T-helper 1 cell (primary cell): ENCODE measurements at places on chromosomes 3 and 15.

DNA sequence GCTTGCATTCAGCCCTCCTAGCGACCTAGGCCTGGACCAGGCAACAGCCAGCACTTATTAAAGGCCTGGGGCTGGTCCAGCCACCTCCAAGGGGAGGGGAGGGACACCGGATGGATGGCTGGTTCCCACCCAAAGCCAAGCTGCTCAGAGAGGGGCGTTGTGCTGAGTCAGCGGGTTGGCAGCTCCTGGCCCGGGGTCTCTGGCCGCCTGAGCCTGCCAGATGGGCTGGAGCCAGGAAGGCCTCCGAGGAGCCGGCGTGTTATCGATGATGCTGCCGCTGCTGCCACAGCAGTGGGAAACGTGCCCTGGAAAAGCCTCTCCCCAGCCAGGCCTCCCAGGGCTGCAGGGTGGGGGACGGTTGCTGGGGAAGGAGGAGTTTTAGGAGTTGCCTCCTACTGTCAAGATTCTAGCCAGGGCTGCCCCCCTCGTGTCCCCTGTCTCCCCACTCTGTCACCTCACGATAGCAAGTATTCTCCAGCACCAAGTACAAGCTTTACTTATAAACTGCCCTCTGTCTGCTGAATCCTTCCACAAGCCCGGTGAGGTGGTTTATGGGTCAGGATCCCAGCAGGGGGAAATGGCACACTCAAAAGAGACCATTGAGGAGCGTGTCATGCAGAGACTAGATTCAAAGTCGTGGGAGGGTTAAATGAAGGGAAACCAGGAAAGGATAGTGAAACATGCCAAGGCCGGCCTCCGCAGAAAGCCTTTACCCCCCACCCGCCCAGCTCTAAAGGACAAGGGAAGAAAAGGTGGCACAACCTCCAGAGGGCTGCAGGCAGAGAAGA is 43.2 kb upstream of the TSEN2 start:
- DNase-seq = no peak

DNA sequence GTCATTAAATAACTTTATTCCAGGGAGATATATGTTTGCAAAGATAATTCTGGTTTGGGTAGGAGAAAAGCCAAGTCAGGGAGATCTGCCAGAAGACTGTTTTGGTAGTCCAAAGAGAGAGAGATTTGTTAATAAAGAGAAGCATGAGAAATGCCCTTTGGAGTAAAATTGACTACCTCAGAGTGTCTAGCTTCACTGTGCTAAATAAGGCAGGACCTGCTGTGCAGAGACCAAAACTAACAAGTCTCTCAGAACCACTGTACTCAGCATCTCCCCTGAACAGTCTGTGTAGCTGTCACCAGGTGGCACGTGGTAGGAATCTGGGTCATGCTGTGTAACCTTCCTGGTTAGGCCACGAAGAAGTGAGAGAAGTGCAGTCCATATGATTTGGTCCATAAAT is 31.6 kb upstream of the SLC35G2 start:
- no peak for DNase-seq

DNA sequence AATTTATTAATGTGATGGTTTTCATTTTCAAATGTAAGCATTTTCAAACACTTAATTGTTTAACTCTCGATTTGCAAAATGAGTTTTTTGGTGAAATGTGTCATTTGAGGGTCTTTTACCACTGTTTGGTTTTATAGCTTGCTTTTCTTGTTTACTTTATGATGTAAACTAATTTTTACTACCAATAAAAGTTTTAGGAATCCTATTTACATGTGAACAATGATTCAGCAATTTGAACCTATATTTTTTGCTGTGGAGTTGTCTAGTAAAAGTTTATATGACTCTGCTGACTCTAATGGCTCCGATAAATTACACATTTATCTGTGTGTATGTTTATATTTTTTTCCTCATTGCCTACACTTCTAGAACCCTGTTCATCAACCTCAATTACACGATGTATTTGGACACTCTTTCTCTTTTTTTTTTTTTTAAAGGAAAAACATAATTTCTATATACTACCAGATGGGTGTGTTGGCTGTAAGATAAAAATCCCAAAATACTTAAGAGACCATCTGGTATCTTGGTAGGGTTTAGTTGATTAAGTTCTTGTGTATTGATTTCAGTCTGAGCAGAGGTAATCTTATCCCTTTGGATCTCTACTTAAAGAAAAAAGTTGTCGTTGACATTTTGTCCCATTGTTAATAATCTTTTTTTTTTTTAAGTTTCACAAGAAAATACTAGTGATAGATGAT is 89.5 kb downstream of the PTPRG start:
- DNase-seq = no peak

DNA sequence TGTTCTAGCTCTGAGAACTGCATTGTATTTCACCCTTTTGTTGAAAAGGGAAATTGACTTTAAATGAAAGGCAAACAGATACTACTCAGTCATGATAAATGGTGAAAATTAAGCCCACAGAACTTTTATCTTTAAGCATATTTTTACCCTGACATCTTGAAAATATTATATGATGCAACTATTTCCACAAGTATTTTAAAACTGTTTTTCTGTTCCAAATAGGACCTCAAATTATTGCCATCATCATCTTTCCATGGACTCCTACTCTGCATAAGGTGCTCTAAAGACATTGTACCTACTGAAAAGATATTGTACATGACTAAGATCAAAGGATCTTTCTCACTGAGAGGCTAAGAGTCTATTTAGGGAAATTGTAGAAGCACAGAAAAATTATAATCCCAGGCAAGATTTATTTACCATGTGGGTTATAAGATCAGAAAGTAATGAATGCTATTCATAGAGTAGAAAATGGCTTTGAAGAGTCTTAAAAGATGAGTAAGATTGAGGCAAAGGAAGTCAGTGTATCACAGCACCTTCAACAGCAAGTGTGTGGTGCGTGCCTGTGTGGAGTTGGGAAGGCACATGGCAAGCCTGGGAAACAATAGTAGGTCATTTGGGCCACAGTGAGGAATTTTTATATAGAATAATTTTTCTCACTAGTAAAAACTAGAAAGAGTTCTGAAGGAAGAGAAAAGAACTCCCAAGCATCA is 68.8 kb downstream of the VGLL3 start:
- no peak for DNase-seq

GRCh38 chr15:101566748-101567488 is 77.4 kb upstream of the PCSK6 start:
- DNase-seq = no peak

GRCh38 chr15:99385005-99385669 is 133.9 kb downstream of the LRRC28 start:
- DNase-seq = no peak

- no peak for DNase-seq
These were observed 1040.1 kb upstream of the NR2F2 start for GRCh38 chr15:95290176-95290974.

DNA sequence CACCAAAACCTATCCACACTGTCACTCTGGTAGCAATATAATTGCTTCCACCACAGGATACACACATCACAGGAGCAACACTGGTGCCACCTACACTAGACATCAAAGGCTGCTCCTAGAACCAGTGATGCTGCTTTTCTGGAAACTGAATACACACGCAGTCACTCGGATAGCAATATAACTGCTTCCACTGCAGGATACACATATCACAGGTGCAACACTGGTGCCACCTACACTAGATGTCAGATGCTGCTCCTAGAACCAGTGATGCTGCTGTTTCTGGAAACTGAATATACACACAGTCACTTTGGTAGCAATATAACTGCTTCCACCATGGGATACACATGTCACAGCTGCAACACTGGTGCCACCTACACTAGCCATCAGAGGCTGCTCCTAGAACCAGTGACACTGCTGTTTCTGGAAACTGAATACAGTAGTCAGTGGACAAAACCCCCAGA is 6.9 kb upstream of the TNFSF10 start:
- DNase-seq = no peak

- no peak for DNase-seq
These were observed 137.3 kb downstream of the MECOM start for GRCh38 chr3:169526246-169526645.

GRCh38 chr15:80932989-80933388 is 56.6 kb downstream of the MESD start:
- no peak for DNase-seq

DNA sequence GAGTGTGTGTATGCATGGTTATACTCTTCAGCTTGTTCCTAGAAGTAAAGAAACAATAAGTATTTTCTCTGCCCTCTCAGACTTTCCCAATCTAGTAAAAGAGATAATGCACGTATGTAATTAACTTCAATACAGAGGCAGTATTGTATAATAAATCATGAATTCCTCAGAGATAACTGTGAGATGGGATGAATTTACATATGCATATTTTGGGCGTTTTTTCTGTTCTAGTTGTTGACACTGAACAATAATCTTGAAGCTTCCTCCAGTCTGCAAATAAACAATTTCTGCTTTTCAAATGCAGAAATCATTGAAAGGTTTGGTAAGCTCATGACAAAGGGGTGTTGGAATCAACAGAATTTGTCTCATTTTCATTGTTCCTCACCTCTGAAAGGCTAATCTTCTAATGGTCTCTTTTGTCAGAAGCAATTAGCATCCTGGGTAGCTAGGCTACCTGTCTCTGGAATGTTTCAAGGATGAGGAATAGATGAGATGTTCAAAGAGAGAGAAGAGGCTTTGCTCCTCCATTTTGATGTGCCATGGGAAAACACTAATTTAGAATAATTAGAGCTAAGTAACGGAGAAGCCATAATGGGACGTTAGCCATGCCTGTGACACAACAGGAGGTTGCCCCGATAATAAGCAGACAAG is 43.3 kb upstream of the SIAH2 start:
- DNase-seq = no peak

DNA sequence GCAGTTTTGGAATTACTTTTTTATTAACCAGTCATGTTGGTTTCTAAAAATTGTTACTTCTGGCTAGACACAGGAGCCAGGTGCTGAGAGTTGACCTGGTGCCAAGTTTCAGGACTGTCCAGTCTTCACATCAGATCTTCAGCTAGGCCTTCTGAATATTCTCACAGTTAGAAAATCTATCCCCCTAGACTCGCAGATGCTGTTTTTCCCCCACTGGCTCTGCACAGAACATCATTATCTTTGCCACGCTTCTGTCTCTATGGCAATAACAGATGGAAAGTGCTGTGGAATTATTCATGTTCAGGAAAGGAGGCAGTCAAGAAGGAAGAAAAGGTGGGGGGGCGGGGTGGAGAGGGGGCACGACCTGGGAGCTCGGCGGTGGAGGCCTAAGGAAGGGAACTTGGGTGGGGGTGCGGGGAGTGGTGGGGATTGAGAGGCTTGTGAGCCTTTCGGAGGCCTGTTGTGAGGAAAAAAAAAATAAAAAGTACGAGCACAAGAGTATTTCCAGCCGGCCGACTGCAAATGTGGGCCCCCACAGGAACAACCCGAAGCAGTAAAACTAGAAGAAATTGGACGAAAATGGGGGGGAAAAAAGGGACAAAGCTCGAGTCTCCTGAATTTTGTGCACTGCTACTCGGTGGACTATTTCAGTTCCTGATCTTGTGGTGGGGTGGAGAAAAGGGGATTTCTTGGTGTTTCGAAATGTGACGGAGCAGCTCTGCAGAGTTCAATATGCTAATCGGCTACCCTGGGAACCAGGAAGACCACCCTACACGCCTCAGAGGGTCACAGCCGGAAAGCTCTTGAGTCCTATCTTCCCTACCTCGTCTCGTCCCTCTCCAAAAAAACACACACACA is 1.5 kb upstream of the SKIL start:
- DNase-seq = no peak

- DNase-seq = no peak
These were observed 953.1 kb upstream of the NR2F2 start for GRCh38 chr15:95377258-95377852.

DNA sequence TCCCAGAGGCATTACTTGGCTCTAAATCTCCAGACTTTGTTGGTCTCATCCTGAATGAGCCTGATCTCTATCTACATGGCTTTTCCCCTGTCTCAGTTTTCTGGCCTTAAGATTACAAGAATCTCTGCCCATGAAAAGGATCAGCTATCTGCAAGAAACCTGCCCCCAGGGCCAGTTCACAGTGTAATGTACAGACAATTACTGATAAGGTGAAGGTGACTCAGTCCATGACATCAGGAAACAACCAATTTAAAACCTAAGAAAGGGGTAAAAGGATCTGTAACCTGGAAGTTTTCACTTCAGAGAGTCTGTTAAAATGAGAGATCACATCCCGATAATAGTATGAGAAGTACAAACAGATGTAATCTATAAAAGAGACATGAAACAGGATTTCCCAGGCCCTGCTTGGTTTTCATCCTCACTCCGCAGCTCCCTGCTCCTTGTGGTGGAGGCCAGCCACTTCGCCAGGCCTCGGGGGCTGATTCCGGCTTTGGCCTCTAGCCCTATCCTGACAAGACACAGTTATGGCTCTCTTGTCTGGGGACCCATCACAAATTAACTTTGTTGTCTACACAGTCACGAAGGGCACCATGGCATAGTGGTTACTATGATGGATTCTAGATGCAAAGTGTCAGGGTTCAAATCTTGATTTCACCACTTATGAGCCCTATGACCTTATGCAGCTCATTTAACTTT is 136.9 kb downstream of the THSD4 start:
- DNase-seq = no peak

DNA sequence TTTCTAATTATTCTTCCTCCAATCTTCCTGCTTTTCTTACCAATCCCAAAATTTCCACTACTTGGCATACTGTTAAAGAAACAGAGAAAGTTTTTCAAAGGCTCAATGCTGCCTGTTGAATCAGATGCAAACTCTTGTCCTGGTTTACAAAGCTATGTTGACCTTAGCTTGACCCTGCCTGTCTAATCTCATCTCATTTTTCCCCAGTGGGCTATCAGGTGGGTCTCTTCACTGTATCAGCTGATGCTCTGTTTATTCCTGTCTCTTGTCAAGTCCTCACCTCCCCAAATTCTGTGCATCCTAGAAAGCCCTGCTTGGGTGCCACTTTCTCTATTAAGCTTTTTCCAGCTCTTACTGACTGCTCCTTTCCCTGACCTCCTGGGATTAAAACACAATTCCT is 18.2 kb downstream of the NFKBIZ start:
- DNase-seq = no peak

DNA sequence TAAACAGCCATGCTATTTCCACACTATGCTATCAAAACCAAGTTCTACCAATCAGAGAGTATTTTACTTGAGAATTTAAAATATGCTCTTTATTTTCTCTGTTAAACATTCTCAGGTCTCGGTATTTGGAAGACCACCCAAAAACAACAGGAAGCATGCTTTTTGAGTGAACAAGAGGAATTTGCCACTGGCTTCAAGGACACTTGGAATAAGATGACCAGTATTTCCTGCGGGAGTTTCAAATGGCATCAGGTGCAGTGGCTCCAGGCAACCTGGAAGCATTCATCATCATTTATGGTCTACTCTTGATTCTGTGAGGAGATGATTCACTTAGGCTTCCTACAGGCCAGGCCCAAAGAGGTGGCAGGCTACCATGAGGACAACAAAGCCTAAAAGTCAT is 305.7 kb upstream of the ATP11B start:
- no peak for DNase-seq

DNA sequence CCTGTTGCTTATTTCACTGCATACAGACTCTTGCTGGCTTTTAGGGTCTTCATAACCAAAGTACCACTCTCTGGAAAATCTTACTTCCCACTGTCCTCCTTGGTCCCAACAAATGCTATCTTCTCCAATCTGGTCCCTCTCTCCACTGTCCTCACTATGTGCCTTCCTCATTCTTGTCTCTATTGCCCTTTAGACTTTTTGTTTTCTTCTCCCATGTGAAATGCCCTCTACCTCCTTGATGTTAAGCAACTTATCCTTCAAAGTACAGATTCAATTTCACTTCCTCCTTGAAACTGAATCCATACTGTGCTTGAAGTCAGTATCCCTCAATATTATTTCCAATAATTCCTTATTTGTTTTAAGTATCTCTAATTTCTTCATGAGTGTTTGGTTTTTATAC is 60.8 kb downstream of the CGGBP1 start:
- no peak for DNase-seq
